ENCODE measurements at places on chromosomes 7 and 10.

- no peak for DNase-seq
Observed at GRCh38 chr10:15743443-15743842, 23.7 kb upstream of the ITGA8 start.

- DNase-seq, result no peak
Observed at GRCh38 chr7:98079891-98080648, 26.6 kb upstream of the LMTK2 start.

- no peak for DNase-seq
Observed at GRCh38 chr10:119135513-119135881, 30.0 kb downstream of the SFXN4 start.

- DNase-seq, result no peak
Observed at GRCh38 chr10:85618841-85619240, 747.8 kb downstream of the GRID1 start.

DNA sequence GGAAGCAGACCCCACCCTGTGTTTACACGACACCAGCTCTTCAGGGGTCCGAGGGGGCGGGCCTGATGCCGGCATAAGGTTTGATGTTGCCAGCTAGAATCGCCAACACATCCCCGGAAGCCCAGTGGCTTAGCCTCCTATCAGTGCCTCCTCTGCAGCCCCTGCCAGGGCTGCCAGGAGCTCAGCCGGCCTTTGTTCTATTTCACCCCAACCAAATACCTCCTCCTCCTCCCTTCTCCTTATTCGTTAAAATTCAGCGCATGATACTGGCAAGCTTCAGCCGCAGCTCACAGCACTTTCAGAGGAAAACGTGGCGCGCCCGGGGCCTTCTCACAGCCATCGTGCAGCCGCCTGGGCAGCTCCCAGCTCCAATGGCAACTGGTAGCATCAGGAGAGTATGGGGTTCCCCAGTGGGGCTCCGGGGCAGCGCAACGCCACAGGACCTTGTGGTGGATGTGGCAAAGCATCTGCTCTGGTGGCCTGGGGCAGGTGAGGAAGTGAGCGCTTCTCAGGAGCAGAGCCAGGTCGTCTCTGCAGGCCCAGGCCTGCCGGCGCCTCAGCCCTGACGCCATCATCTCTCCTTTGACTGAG is 176.4 kb upstream of the RHEB start:
- no peak for DNase-seq

DNA sequence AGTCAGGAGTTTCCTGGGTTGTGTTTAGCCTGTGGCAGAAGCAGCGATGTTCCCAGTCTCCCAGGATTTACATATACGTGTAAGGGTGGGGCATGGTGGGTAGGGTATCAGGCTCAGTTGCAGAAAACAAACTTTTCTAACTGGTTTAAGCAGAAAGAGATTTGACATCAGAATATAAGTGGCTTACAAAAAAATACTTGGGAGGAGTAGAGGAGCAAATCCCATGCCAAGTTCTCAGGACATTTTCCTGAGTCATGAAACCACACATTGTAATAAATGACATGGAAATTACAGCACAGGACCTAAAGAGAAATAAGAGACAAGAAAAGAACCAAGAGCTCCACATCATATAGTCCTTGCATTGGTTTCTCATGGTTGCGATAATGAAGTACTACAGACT is 26.2 kb upstream of the FRMD4A start:
- no peak for DNase-seq

- no peak for DNase-seq
Observed at GRCh38 chr10:74079028-74079935, 71.3 kb downstream of the AP3M1 start.

DNA sequence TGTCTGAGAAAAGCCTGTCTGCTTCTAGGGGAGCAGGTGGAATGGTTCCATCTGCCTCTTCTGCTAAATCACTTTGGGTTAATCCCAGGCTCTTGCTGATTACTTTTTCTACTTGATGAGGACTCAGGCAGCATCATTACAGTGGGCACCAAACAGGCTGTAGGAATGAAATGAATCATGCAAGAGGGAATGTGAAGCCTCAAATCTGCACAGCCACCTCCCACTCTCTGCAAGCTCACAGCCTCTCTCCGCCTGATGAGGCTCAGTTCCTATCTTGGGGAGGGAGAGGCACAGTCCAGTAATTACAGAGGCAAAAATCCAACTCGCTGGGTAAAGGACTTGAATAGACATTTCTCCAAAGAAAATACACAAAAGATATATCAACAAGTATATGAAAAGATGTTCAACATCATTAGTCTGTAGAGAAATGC is 34.0 kb downstream of the HSPA12A start:
- DNase-seq, result no peak

GRCh38 chr10:30106987-30107386 is 47.6 kb upstream of the JCAD start:
- DNase-seq, result no peak

DNA sequence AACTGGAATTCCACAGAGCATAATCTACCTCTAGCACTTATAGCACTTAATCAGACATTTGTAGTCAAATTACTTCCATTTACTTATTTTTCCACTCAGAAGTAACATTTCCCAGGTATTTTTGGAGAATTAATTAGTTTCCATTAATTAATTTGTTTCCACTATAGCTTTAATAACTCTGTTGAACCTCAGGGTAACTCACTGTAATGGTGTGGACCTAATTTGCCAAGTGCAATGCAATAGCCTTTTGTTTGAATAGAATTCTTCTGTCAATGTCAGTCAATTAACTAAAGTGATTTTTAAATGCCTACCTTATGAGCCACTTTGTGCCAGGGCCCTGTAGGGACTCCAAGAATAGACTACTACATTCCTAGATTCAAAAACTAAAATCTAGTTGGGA is 115.4 kb downstream of the CSTF2T start:
- DNase-seq, result no peak

GRCh38 chr10:124458473-124458872 is 3.1 kb upstream of the LHPP start:
- no peak for DNase-seq

DNA sequence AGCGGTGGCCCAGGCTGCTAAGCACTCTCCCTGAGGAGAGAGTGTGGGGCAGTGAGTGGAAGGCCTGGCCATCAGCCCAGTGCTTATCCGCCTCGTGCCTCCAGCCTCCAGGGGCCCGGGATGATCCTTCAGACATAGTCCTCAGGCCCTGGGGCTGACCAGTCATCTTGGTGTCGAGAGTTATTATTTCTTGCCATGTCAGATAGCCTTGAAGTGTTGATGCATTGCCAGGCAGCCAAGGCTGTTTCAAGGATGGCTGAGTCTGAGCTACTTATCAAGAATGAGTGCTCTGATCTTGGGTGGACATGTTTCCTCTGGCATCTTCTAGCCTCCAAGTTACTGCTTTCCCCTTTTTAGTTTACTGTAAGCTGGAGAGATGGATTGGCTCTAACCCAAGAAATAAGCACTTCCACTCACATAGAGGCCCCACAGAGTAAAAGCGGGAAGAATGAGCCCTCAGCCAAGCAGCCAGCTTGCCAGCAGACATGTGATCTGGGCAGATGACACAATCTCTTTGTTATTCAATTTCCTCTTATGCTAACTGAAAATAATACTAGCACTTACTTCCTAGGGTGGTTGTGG is 136.5 kb upstream of the NAMPT start:
- DNase-seq, result no peak

DNA sequence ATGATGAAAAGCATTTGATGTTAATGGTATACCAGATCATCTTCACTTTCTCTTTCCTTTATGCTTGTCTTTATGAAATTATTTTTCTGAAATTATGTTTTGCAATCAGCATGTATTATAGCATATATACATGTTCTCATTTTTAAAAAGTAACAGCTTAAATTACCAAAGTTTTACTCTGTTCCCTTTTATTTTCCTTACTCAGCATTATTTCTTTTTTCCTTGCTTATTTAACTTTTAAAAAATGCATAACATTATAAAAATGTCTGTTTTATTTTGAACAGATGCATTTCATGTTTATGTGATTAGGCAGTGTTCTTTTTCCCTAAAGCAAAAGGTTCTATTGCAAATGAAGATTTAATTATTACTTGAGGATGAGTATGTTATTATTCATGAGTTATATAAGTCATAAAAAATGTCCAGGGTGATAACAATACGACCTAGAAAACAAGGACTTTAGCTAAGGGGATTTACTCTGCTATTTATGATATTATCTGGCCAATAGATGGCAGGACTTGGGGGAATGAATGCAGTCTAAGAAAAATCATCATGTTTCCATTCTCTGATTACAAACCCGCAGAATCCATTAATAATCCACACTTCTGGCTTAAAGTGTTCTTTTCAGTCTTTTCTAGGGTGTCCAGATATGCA is 38.5 kb downstream of the CABCOCO1 start:
- DNase-seq, result no peak

GRCh38 chr10:102432162-102432950 is at the start of gene CUEDC2:
Gene CUEDC2 (minus strand): TSS chr10:102432574. CDS start chr10:102425188, 7,386 bp downstream.
- peak; percentile 92 for DNase-seq

DNA sequence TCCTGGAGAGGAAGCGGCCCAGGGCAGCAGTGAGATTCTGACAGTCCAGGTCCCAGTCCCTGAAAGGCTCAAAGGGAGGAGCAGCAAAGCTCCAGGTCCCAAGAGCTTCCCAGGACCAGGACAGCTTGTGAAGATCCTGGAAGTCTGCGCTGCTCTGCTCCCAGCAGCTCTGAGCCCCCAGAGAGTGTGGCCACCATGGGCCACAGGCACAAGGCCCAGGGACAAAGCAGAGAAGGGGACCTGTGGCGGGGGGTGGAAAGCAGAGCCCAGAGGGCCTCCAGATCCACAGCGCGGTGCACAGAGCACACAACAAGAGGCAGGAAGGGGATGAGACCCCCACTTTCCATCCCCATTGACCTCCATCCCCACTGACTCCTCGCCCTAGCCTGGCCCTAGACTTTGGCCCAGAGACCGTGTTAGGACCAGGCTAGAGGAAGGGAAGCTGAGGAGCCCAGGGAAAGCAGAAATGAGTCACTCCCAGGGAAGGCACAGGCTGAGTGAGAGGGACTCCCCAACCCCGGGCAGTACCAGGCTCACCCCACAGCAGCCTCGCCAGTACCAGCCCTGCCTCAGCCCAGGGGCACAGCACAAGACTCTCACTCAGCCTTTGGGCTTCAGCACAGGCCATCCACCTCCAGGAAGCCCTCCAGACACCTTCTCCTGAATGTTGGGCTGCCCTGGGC is 75.5 kb downstream of the GRID1 start:
- no peak for DNase-seq

DNA sequence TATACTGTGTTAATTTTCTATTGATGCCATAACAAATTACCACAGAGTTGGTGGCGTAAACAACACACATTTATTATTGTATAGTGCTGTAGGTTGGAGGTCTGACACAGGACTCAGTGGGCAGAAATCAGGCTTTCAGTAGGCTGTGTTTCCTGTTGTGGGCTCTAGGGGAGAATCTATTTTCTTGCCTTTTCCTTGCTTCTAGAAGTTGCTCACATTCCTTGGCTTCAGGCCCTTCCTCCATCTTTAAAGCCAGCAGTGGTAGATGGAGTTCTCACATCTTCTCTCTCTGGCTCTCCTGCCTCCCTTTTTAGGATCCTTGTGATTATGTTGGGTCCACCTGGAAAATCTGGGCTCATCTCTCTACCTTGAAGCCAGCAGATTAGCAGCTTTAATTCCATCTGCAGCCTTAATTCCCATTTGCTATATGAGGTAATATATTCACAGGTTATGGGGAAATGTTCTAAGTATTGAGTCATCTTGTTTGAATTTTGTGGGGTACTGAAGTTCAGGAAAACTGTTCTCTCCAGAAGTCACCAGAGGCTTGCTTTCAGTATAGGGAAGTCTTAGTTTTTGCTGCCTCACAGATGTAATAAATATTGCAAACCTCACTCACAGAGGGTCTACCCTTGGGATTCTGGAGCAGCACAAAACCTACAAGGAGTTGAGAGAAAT is 38.9 kb downstream of the CCNY start:
- no peak for DNase-seq

DNA sequence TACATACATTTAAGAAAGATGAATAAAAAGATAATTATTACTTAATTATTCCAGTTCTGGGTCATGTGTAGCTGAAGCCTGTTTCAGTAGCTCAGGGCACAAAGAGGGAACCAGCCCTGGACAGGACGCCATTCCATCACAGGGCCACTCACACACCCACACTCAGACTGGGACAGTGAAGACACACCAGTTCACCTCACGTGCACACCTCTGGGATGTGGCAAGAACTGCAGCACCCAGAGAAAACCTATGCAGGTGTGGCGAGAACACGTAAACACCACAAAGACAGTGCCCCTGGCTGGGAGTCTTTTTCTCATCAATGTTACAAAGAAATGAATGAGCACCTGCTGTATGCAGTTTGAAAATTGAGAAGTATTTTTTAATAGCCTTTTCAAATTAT is 1.6 kb upstream of the IDI1 start:
- no peak for DNase-seq

- no peak for DNase-seq
Observed at GRCh38 chr10:86285136-86285790, 81.3 kb downstream of the GRID1 start.

DNA sequence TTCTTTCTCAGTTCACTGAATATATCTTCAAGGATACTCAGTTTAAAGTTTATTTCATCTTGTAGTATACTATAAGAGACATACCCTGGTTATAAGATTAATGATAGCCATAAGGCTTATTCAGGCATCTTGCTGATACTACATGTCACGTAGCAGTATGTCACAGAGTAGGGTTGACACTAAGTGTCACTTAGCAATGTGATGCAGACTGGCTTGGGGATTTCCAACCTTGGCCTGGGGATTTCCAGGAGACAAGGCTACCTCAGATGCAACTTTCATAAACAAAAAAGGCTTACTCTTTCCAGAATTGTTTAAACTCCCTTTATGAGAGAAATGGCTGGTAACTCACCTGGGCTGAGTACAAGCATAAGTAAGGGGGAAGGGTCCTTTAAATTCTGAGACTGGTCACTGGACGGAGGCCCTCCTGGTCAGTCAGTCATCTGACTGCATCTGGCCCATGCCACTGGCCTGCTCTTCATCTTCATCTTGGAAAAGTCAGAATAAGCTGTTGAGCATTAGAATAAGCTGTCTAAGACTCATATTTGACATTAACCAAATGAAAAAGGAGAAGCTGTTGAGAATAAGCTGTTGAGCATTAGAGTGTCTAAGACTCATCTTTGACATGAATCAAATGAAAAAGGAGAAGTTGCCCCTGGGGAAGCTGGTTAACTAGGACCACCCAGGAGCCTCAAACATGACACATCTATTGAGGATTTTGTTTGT is 9.5 kb downstream of the SLC13A1 start:
- DNase-seq, result no peak

DNA sequence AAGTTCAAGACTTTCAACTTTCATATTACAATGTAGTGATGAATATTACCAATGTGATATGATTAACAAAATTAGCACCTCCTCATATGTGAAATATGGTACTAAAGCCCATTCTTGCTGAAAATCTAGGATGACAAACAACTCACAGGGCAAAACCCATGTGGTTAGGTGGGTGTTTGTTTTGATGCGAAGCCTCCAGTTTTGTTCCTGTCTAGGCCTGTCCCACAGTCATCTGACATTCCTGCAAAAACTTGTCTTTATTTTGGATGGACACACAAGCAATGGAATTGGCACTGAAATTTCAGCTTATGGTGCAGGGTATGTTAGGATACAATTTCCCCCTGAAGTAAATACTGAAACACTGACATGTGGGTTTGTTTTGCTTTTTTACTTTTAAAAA is 95.3 kb downstream of the PARD3 start:
- DNase-seq, result no peak
